NCI-H460 (cell line): ENCODE measurements at places on chromosomes 5 and 9. TPM values are rescaled to one million over a fixed set of nuclear protein-coding genes. Genes with fewer than 3 reads are reported as not detected.

ISL1 gene
- total RNA-seq, result not detected in 2 replicates

ZBTB26 gene
- total RNA-seq, result 5.9 and 8.2 TPM in 2 replicates

IL17B gene
- not detected in 2 replicates for total RNA-seq

WNT8A gene
- not detected in 2 replicates for total RNA-seq

CFAP157 gene
- not detected in 2 replicates for total RNA-seq

IL13 gene
- total RNA-seq, result not detected in 2 replicates

RNF145 gene
- 39.9 and 40.7 TPM in 2 replicates for total RNA-seq

FGF1 gene
- total RNA-seq, result not detected in 2 replicates

BTNL3 gene
- total RNA-seq, result not detected in 2 replicates

OR1N1 gene
- not detected in 2 replicates for total RNA-seq

POC5 gene
- 30.1 and 31.2 TPM in 2 replicates for total RNA-seq

CARTPT gene
- total RNA-seq, result not detected in 2 replicates
